ENCODE measurements at places on chromosomes 4 and X.

GRCh38 chr4:84001876-84002569 is 466.1 kb downstream of the GPAT3 start:
- no peak for DNase-seq

DNA sequence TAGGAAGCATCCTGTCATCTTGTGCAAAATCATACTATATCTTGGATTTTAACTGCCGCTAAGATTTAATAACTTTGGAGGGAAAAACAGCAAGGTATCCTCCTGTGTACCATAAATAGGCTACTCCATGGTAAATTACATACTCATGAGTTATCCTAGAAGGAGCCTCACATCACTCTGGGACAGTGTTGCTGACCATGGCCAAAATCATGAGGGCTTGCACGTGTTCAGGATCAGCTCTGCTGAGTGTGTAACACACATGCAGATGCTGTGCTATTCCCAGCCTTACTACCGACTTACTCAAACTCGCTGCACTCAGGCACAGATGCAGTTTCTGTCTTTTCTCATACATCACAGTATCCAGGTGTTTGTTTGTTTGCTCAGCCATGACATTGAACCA is 56.6 kb downstream of the DKK2 start:
- no peak for DNase-seq

- DNase-seq = no peak
Measured at GRCh38 chr4:4591071-4591470, 49.2 kb upstream of the STX18 start.

- no peak for DNase-seq
Measured at GRCh38 chr4:85967872-85968271, 392.0 kb downstream of the MAPK10 start.

DNA sequence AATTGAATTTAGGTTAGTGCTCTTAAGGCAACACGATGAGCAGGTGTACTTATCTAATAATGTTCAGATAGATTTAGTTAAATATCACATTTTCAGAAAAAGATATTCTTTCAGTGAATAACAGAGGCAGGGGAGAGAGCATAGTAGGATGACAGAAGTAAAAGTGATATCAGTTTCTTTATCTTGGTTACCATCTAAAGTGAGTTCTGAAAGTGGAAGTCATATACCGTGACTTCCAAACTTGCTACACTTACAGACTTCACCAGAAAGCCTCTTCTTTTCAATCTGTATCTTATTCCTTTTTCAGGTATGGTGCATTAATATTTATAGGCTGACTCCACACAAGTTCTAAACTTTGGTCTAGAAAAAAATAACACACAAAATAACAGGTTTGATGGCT is 124.9 kb downstream of the POU4F2 start:
- no peak for DNase-seq

DNA sequence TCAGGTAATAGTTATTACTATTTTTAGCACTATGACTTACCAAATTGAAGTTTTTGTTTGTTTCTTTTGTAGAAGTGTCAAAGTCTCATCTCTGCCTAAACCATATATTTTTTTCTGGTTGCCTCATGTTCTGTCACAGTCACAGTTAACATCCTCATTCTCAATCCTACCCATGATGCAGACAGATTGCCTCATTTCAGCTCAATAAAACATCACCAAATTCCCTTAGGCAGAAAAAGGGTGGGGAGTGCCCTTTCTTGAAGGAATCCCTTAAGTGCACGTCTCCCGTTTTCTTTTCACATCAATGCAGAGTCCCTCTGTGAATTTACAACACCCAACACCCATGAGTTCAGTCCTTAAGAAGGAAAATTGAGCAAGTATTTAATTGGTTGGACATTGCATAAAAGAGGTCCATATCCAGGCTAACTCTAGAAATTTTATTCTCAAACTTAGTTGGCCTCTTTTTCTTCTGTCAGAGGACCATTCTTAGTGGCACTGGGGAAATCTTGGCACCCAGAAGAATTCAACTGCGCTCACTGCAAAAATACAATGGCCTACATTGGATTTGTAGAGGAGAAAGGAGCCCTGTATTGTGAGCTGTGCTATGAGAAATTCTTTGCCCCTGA is 103.7 kb upstream of the BMPR1B start:
- DNase-seq = no peak

GRCh38 chr4:112002248-112002661 is 143.0 kb upstream of the FAM241A start:
- DNase-seq = no peak

DNA sequence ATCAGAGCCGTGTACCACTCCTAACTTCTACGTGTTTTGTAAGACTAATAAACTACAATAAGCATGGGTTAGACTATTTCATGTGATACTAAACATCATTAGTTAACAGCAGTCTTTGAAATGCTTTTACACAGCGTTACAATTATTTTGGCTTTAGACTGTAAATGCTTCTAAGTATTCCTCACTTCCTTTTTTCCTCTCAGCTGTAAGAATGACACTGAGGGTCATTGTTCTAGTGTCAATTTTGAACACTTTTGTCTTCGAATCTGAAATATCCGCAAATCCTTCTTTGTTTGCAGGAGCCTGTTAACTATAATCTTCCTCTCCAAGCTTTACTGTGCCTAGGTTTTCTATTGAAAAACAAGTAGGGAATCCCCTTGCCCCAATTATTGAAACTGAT is 1.5 kb downstream of the ABCE1 start:
- no peak for DNase-seq

DNA sequence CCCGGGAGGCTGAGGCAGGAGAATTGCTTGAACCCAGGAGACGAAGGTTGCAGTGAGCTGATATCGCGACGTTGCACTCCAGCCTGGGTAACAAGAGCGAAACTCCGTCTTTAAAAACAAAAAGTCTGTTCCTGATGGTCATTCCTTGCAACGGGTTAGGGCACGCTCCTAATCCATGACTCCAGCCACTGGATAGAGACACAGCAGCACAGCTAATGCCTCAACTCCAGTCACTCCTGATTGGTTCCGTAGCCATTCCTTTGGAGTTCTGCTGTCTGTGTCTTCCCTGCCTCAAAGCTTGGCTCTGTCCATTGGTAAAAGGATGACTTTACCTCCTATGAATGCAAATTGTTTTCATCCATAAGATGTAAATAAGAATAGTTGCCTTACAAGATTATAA is 44.3 kb upstream of the FAM9A start:
- DNase-seq = no peak

GRCh38 chrX:56572975-56573374 is 9.5 kb downstream of the UBQLN2 start:
- DNase-seq = no peak

DNA sequence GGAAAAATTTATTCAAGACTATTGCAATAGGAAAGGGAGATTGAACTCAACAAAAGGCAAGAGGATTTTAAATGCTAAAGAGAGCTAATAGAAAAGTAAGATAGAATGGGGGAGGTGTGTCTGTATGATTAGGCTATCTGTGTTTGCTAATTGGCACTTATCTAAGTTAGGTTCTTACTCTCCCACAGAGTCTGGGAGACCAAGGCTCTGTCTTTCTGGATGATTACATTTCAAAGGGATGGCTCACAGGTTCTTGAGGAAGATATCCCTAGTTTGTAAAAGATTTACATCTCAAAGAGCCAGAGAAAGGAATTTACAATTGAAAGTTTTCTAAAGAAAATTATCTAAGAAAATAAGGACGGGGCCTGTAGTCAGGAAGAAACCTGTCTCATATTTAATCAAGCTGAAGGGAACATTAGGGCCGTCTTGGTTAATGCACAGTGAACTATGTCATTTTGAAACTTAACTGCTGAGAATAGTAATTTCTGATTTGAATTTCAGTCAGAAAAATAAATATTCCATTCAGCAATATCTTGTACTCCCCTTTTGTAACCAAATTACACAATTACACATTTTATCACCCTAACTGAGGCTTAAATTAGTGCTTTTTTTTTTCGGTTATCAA is 75.8 kb downstream of the MAGEB10 start:
- no peak for DNase-seq

GRCh38 chr4:78543424-78544125 is 8.0 kb upstream of the ANXA3 start:
- DNase-seq = no peak

DNA sequence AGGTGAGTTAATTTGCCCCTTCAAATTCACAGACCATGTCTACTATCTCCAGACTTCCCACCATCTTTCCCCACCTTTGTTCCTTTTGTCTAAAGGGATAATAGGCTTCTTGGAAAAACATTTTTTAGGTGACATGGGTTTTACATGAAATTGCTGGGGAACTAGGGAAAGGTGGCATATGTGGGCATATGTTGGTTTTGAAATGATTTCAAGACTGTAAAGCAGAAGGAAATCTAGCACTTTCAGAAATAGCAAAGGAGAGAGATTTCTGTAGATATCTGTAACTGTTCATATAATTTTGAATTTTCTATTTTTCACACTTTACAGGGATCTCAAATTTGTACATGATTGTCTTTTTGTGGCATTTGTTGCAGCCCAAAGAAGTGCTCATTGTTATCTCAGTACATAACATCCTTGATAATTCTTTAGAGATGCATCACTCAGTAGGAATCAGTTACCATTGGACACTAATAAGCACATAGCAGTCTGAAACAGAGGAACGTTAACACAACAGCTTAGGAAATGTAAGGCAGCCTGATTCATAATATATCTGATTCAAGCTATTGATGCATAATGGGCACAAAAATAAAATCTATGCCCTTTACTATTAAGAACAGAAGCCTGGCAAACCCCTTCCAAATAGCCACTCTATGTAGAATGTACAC is 659.7 kb downstream of the CENPC start:
- DNase-seq = no peak

GRCh38 chrX:54950730-54951375 is 30.2 kb downstream of the TRO start:
- no peak for DNase-seq

Data from activated T-cell treated with anti-CD3 and anti-CD28 coated beads, Interleukin-2, amount 50 U/mL, for 1 hour (primary cell).